ENCODE measurements at places on chromosomes 4 and X.

GRCh38 chr4:3316146-3316545 lies 23.3 kb downstream of the RGS12 start:
- DNase-seq: no peak

DNA sequence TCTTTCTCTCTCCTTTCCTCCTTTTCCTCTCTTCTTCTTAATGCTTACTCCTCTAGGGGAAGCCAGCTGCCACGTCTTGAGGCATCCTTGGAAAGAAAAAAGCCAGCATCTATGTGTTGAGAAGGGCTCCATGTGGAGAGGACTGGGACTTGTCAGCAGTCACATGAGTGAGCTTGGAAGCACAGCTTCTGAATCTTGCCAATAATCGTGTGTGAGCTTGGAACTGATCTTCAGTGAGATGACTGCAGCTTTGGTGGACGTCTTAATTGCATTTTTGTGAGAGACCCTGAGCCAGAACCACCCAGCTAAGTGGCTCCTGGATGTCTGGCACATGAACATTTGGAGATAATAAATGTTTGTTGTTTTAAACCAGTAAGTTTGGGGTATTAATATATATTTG lies 371.7 kb downstream of the SLITRK2 start:
- DNase-seq: no peak

GRCh38 chr4:104747635-104748034 lies 252.9 kb upstream of the CXXC4 start:
- DNase-seq: no peak

GRCh38 chr4:37740546-37740945 lies 54.4 kb upstream of the RELL1 start:
- DNase-seq: no peak

DNA sequence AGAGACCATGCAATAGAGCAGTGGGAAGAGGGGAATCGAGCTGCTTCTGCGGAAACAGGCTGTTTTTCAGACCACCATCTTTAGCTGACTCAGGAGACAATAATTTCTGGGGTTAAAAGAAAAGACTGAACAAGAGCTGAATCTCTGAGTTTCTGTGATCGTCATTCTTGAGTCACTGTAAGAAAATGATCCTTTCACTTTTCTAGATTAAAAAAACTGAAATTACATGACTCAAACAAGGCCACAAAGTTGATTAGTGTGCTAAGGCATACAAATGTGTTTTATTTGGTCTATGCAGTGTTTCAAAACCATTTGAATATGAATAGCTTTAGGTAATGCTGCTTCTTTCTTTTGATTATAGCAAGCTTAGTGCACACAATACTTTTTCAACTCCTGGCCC lies 194.4 kb upstream of the RPL34 start:
- DNase-seq: no peak

DNA sequence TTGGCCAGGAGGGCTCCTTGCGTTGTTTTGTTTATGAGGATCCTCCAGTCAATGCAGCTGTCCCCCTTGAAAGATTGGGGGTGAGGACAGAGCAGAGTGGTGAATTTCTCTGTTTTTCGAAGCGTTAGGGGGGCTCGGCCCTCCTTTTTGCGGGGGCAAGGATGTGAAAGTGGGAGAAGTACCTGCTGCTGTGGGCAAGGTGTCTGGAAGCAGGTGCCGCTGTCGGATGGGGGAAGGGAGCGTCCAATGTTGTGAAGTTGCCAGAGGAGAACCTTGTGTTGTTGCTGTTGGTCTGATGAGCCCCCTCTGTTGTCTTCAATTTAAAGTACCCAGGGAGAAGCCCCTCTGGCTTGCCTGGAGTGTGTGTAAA lies 613 bp downstream of the GLRB start:
- DNase-seq: no peak

GRCh38 chr4:18248611-18249010 lies 227.1 kb upstream of the LCORL start:
- DNase-seq: no peak

DNA sequence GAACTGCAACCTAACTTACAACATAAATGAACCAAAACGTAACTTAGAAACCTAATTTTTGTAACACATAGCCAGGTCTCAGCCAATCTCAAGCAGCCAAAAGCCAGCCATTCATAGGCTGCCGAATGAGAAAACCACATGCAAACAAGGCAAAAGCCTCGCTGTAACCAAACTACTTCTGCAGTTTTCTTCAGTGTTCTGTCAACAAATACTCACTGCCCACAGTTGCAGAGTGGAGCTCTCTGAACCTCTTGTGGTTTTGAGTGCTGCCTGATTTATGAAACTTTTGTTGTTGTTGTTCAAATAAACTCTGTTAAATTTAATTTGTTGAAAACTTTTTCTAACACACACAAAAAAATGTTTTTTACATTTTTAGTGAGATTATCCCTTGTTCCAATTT lies 251.2 kb downstream of the PAPSS1 start:
- no peak for DNase-seq

- DNase-seq: no peak
Observed at GRCh38 chr4:123114084-123114914, 191.9 kb upstream of the NUDT6 start.

DNA sequence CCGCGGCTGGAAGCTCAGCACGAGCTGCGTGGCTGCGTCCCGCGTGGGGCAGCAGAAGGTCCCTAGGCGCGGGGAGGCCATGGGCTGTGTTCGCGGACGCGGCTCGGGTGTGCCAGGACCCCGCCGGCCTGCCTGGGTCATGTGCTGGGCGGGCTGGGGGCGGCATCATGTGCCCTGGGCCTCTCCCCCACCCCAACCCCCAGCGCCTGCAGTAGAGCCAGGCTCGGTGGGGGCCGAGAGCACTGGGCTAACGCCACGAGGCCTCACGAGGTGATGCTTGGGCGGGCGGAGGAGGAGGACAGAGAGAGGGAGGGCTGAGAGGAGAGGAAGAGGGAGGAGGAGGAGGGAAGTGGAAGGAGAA lies at the start of gene GPR143:
GPR143 (minus strand) TSS at position 111 of the 361 bp plus-strand sequence; CDS start at position 81, 30 bp downstream.
- DNase-seq: no peak

- DNase-seq: no peak
Observed at GRCh38 chr4:98468709-98469108, 189.7 kb downstream of the TSPAN5 start.

- DNase-seq: no peak
Observed at GRCh38 chr4:185916683-185917082, 104.7 kb upstream of the SORBS2 start.

DNA sequence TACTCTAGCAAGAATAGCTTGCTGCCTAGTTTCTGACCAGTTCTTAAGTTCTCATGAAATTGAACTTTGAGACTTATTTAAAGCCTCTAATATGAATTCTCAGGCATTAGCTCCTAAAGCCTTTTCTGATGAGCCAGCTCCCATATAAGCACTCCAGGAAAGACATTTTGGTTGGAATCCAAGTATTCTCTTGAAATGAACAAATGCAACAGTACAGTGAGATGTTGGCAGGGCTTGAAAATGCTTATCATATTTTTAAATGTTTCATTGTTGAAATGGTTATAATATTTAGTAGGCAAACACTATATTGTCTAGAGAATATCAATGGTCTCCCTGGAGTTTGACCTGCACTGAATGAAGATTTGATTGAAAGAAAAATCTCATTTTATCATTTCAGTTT lies 240.3 kb downstream of the ANK2 start:
- DNase-seq: no peak

DNA sequence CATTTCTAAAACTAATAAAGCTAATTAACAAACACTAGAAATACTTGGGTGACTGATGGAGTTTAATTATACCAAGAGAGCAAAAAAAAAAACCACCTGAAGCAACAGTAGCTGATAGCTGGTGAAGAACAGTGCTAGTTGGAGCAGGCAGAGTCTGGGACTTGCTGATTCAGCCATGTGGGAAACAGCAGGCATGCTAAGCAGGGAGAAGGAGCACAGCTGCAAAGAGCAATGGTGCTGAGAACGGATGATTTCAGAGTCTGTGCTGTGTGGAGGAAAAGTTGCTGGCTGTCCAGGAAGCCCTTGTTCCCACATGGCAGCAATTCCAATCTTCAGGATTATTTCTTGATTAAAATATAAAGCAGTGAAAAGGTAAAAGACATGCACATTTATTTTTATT lies 68.8 kb downstream of the NPY1R start:
- no peak for DNase-seq

DNA sequence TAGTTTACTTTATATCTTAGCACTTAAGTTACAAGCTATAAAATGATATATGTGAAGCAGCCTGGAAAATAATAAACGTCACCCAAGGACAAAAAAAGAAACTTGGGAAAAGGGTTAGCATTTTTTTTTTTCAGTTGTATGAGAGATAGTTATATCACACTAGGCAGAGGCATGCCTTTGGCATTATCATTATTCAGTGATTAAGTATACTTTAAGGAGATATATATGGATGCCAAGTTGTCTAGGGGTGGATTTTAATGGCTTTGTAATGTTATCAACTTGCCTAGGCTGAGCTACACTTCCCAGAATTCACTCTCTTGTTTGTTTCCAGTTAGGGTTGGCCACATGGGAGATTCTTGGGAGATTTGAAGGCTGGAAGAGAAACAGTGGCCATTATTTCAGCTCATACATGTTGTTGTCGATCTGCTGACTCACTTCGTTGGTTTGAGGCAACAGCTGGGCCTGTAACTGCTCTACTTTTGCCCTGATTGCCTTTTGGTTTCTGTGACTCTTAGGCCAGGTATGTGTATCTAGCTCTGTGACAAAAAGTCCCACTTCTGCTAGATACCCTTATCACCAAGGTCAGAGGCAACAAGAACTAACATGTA lies 11.5 kb upstream of the SRPX start:
- DNase-seq: no peak

- no peak for DNase-seq
Observed at GRCh38 chr4:80225595-80225994, 28.3 kb downstream of the PRDM8 start.

GRCh38 chrX:44189116-44189515 lies 154.4 kb downstream of the EFHC2 start:
- no peak for DNase-seq

DNA sequence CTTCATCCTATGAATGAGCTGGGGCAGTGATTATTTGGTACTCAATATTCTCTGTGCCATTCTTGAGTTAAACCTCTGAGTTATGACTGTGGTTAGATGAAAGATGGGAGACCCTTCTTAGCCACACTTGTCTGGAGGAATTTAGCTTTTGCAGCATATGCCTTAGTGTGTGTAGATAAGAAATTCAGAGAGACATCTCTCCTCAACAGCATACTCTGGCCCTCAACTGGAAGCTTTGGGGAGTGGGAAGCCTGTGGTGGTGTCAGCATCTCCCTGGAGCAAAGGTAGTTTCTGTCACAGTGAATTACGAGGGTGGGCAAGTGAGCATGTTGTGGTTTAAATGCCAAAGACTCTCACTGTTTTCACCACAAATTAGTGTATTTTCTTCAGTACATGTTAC lies 58.7 kb downstream of the UGT2A3 start:
- DNase-seq: no peak

GRCh38 chr4:78517050-78517652 lies 34.4 kb upstream of the ANXA3 start:
- DNase-seq: no peak

- no peak for DNase-seq
Observed at GRCh38 chr4:51855751-51856150, 12.8 kb downstream of the DCUN1D4 start.

DNA sequence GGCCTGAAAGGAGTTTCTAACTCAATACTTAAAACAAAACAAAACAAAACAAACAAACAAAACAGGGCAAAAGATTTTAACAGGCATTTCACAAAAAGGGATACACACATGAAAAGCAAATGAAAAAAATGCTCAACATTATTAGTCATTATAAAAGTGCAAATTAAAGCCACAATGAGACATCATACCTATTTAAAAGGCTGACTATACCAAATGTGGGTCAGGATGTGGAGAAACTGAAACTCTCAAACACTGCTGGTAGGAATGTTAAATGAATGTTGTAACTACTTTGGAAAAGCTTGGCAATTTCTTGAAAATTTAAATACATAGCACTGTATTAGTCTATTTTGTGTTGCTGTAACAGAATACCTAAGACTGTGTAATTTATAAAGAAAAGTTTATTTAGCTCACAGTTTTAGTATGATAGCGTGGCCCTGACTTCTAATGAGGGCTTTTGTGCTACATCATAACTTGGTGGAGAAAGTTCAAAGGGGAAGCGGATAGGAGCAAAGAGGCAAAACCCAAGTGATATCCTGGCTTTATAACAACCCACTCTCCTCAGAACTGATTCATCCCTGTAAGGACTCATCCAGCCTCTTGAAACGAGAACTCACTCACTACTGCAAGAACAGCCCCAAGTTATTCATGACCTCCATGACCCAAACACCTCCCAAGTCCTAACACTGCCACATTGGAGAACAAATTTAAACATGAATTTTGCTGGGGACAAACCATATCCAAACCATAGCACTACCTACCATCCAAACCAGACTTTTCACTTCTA lies 214.0 kb downstream of the TEX11 start:
- DNase-seq: no peak

Data from NCI-H524 treated with DMSO at 0.1 percent for 48 hours (cell line).